Pulmonary artery endothelial cell (primary cell): ENCODE measurements at places on chromosomes 6 and 20. TPM values are rescaled to one million over a fixed set of nuclear protein-coding genes. Genes with fewer than 3 reads are reported as not detected.
A peak's percentile ranks its signal among the peaks of the same experiment; 100 is the strongest.

Gene DLL1
- total RNA-seq = 1.8 and 2.1 TPM in 2 replicates

Gene CLPSL2
- total RNA-seq = not detected in 2 replicates

Gene EEF1A2
- total RNA-seq = 0.32 and 0.99 TPM in 2 replicates

GRCh38 chr6:126657561-126658175, 317.8 kb downstream of the CENPW start:
- peak; percentile 3 for DNase-seq

DNA sequence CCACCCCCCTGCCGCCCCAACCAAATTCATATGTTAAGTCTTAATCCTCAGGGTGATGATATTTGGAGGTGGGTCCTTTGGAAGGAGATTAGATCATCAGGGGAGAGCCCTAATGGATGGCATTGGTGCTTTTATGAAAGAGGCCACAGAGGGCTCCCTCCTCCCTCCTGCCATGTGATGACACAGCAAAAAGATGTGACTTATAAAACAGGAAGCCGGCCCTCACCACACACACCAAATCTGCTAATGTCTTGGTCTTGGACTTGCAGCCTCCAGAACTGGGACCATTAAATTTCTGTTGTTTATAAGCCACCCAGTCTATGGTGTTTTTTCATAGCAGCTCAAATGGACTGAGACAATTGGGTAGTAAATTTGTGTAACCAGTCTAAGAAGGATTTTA, 176.3 kb downstream of the ADGRG6 start:
- no peak for DNase-seq

Gene SKIC2
- total RNA-seq = 42.9 and 49.6 TPM in 2 replicates

DNA sequence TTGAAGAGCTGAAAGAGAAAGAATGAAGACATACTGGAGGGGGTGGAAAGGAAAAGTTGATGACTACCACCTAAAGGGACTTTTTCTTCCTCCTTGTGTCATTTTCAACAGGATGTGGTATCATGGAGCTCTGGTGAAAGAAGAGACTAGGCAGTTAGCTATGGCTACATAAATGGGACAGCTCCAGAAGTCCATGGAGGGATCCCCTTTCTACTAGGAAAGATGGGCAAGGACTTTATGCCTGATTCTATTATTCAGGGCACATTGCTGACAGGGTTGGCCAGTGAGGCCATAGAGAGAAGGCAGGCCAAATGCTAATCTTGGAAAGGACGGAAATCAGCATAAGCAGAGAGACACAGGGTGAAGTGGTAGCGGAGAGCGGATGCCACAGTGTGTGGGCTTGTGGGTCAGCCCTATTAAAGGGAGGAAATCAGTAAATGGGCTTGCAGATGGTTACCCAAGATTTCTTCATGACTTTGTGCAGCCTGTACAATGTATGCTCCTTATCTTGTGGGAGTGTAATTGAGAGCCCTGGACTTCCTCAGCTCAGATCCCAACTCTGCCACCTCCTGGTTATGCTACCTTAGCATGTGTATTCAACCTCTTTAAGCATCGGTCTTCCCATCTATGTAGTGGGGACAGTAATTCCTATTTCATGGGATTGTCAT, 77.4 kb upstream of the TMEM170B start:
- DNase-seq = no peak

GRCh38 chr20:1263853-1264252, 2.2 kb upstream of the SNPH start:
- DNase-seq = no peak

DNA sequence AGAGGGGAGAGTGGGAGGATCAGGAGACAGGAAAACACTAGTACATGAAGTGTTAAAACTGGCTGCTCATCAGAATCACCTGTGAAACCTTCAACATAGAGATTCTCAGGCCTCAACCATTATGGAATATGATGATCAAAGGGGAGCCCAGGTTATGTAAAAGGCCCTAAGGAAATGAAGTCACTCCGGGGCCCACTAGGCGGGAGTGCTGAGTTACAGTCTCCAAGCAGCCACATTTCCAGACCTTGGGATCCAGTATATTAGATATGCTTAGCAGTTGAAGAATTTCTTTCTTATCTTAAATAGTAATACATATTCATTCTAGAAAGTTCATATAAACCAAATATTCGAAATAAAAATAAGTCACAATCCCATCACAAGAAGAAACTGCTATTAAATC, 476.3 kb downstream of the PRKN start:
- no peak for DNase-seq

DNA sequence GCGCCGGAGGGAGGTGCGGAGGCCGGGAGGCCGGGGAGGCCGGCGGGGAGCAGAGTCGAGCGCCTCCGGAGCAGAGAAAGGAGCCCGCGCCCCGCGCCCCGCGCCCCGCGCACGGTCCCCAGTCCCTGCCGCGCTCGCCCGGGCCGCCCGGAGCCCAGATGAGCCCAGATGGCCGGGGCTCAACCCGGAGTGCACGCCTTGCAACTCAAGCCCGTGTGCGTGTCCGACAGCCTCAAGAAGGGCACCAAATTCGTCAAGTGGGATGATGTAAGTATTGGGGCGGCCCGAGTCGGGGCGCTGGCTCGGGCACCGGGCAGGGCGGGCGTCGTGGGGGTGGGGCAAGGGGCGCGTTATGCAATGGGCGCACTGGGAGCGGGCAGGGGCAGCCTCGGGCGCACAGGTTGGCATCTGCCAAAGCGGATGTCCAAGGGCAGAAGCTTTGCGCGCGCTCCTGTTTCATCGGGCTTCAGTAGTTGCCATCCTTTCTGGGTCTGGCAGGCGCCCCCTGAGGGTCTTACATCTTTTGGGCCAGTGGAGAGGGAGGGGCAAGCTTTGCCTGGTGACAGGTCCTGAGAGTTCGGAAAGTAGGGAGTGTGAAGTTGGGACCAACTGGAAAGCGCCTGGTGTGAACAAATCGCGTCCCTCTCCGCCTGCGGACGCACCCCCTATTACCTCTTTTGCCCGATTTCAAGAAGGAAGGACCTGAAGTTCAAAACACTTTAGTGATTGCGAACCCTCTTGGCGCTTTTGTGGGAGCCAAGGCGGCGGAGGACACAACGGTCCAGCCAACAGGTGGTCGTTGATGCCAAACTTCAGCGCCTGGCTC, 631 bp downstream of the PLCB1 start:
- no peak for DNase-seq

Gene BCAS1
- total RNA-seq = not detected in 2 replicates

GRCh38 chr6:142172758-142173157, 25.7 kb downstream of the VTA1 start:
- no peak for DNase-seq

DNA sequence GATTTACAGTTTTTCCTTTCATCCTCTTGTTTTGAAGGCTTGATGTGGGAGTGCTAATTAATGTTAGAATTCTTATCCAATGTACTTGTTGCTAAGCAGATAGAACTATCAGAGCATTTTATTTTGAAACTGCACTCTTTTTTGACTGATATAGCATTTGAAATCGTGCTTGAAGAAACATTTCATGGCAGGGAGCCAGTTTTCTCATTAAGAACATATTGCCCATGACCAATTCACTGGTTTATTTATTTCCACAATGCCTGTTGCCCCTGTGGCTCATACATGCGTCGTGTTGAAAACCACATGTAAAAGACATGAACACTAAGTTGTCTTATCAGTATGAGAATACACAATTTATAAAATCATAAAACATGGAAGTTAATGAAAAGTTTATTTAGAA, 479.7 kb upstream of the FLRT3 start:
- no peak for DNase-seq

- DNase-seq = no peak
Measured at GRCh38 chr6:158660333-158660754, 10.5 kb downstream of the SYTL3 start.

- peak; percentile 93 for DNase-seq
Measured at GRCh38 chr6:148064406-148065134, 278.1 kb upstream of the SASH1 start.

- no peak for DNase-seq
Measured at GRCh38 chr6:48775157-48775556, 664.2 kb upstream of the PTCHD4 start.

- no peak for DNase-seq
Measured at GRCh38 chr6:45000833-45001232, 327.3 kb upstream of the RUNX2 start.

Gene CST1
- total RNA-seq = 0.26 TPM in 1 of 2 replicates, not detected in the other

DNA sequence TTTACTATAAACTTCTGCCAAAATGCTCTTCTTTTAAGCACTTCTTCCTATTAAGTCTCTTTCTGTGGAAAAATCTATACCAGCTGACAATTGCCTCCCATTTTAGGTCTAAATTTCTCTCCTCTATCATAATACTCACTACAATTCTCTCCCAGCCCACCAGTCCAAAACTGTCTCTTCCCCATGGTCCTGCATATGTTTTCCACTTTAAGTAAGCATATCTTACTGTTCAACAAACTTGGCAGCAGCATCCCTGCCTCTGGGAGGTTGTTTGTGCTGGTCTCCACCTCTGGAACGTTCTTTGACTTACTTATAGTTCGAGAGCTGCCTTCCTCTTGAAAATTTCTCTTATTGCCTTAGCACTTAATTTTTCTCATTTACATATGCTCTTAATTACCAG, 180.5 kb downstream of the COL12A1 start:
- no peak for DNase-seq

DNA sequence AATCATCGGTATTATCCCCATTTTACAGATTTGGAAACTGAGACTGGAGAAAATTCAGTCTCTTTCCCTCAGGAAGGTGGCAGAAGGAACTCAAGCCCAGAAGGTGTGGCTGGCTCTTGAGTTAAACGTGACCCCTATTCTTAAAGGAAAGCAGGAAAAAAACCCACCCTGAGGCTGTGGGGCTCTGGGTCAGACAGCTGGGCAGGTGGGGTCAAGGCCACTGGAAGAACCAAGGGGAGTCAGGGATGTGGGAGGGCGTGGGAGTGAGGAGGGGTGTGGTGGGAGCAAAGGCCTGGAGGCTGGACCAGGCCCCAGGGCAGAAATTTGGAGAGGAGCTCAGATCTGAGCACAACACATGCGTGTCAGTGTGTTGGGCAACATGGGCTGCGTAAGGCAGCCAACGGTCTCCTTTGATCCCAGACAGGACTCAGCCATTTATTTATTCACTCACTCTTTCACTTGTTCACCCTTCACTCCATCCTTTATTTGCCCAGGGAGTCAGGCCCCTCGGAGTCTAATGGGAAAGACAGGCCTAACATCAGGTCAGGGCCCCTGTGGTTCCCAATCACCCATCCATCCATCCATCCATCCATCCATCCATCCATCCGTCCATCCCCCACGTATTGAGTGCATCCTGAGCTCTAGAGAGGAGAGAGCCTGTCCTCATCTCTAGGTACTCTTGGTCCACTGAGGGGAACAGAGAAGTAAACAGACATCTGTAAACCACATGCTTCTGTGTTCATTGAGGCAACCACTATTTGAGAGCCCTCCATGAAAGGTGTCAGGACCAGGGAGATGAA, 165.0 kb downstream of the VEGFA start:
- no peak for DNase-seq

DNA sequence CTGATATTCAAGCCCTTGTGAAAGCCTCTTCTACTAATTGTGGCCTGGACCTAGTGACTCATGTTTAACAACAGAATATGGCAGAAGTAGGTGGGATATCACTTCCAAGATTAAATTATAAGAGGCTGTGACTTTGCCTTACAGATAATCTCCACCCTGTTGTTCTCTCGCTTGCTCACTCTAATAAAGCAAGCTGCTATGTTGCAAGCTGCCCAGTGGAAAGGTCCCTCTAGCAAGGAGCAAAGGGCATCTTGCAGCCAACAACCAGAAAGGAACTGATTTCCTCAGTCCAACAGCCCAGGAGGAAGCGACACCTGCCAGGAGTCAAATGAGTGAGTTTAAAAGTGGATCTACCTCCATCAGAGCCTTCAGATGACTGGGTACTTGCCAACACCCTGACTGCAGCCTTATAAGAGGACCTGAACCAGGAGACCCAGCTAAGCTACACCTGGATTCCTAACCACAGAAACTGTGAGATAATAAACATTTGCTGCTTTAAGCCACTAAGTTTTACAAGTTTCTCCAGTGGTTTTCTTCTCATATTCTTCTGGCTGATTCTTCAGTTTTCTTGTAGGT, 112.6 kb downstream of the FRK start:
- DNase-seq = no peak

Gene EPHA7
- total RNA-seq = 0.13 TPM in 1 of 2 replicates, not detected in the other

- no peak for DNase-seq
Measured at GRCh38 chr6:39515006-39515405, 192.5 kb upstream of the KCNK16 start.

Gene LTA
- total RNA-seq = 0.07 TPM in 1 of 2 replicates, not detected in the other

- DNase-seq = no peak
Measured at GRCh38 chr6:41548098-41548840, 2.1 kb downstream of the FOXP4 start.

GRCh38 chr6:14516956-14517355, 399.4 kb downstream of the CD83 start:
- DNase-seq = no peak

DNA sequence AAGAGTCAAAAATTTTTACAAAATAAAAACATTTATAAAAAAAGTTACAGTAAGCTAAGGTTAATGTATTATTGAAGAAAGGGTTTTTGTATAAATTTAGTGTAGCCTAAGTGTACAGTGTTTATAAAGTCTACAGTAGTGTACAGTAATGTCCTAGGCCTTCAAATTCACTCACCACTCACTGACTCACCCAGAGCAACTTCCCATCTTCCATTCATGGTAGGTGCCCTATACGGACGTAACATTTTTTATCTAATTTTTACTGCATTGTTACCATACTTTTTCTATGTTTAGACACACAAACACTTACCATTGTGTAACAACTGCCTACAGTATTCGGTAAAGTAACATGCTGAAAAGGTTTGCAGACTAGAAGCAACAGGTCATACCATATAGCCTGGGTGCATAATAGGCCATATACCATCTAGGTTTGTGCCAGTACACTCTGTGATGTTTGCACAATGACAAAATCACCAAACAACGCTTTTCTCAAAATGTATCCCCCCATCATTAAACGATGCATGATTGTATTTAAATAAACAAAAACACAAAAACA, 6.0 kb downstream of the MTFR2 start:
- DNase-seq = no peak

DNA sequence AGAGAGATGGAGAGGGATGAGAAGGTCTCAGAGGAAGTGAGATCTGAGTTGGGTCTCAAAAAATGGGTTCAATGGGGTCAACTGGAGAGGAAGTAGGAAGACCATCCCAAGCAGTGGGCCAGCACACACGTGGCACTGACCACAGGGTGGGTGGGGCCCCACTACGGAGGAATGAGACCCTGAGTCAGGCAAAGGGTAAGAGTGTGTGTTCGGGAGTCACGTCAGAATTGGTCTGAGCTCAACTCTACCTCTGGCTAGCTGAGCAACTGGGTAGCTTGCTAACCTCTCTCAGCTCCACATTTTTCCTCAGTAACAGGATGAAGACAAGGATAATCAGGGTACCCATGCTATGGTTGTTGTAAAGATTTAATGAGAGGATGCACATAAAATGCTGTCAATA, 79.0 kb downstream of the TRERF1 start:
- DNase-seq = no peak
